ENCODE measurements at places on chromosomes 1 and 21. TPM values are rescaled to one million over a fixed set of nuclear protein-coding genes. Genes with fewer than 3 reads are reported as not detected.

The KRTAP19-1 gene
- total RNA-seq: not detected

DNA sequence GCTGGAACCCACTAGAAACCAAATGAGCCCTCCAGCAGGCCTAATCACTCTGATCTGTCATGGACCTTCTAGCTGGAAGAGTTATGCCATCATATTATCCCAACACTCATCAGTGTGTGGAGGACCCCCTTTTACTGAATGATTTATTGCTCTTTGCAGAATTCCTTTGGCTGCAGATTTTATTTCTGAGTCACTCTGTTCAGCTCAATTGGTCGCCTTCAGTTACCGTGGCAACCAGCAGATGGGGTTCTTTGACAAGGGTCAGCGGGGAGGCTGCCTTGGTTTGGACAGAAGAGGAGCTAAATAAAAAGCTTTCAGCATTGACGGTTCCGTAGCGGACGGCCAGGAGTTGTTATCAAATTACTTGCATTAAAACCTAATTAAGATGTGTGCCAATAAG is 220.1 kb downstream of the SDCCAG8 start:
- H3K4me1 ChIP-seq: no peaks in the 10 kb centered on the region
- no peak for DNase-seq
- no peaks in the 10 kb centered on the region for H3K36me3 ChIP-seq
- no peaks in the 10 kb centered on the region for H3K27me3 ChIP-seq
- H3K4me3 ChIP-seq: no peak overlapping the region

The HSPB7 gene
- 11.7 TPM for total RNA-seq

- peaks cover 5% of the 10 kb centered on the region for H3K4me1 ChIP-seq
- no peaks in the 10 kb centered on the region for H3K36me3 ChIP-seq
- H3K27ac ChIP-seq: no peak overlapping the region
- H3K4me3 ChIP-seq: no peak overlapping the region
- DNase-seq: no peak
- no peaks in the 10 kb centered on the region for H3K27me3 ChIP-seq
Measured at GRCh38 chr1:112465122-112465521, 43.6 kb upstream of the WNT2B start.

GRCh38 chr1:41529621-41530395 is 45.3 kb upstream of the EDN2 start:
- no peak overlapping the region for H3K27ac ChIP-seq
- H3K4me1 ChIP-seq: no peaks in the 10 kb centered on the region
- DNase-seq: no peak
- no peaks in the 10 kb centered on the region for H3K27me3 ChIP-seq
- H3K36me3 ChIP-seq: no peaks in the 10 kb centered on the region
- no peak overlapping the region for H3K4me3 ChIP-seq

The EPHA10 gene
- 55.3 TPM for total RNA-seq

DNA sequence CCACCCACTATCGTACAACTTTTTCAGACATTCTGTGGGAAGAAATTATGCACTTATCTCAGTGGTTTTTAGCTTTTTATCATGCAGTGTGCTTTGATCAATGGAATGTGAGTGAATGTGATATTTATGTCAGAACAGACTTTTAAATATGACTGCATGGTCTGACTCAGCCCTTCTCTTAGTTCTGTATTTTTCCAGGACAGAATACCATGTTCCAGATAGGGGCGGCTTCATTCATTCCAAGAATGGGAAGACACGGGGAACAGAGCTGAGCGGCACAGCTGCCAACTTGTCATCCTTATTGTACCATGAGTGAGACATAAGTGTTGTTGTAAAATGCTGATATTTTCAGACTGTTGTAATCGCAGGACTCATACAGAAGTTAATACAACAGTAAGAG is 214.6 kb upstream of the NCAM2 start:
- no peak overlapping the region for H3K27ac ChIP-seq
- no peak overlapping the region for H3K4me3 ChIP-seq
- no peak for DNase-seq
- H3K36me3 ChIP-seq: no peaks in the 10 kb centered on the region

The GPR161 gene
- 6.1 TPM for total RNA-seq

The IGSF9 gene
- 10.2 TPM for total RNA-seq

GRCh38 chr1:26155370-26156284 is 3.3 kb upstream of the FAM110D start:
- H3K27ac ChIP-seq: no peak overlapping the region
- H3K4me3 ChIP-seq: no peak overlapping the region
- DNase-seq: no peak
- H3K36me3 ChIP-seq: no peaks in the 10 kb centered on the region

GRCh38 chr21:34018185-34018584 is 55.2 kb upstream of the MRPS6 start:
- H3K27me3 ChIP-seq: no peaks in the 10 kb centered on the region
- H3K4me3 ChIP-seq: no peak overlapping the region
- no peak for DNase-seq
- H3K27ac ChIP-seq: no peak overlapping the region

GRCh38 chr21:38205940-38206339 is 50.9 kb upstream of the KCNJ15 start:
- no peaks in the 10 kb centered on the region for H3K4me1 ChIP-seq
- no peak for DNase-seq
- no peaks in the 10 kb centered on the region for H3K27me3 ChIP-seq
- H3K36me3 ChIP-seq: no peaks in the 10 kb centered on the region
- no peak overlapping the region for H3K27ac ChIP-seq
- no peak overlapping the region for H3K4me3 ChIP-seq

The CMPK1 gene
- 37.0 TPM for total RNA-seq

- no peaks in the 10 kb centered on the region for H3K4me1 ChIP-seq
- DNase-seq: no peak
Measured at GRCh38 chr21:42002421-42002958, 7.7 kb downstream of the ZBTB21 start.

GRCh38 chr1:221911714-221912113 is 169.8 kb upstream of the DUSP10 start:
- no peaks in the 10 kb centered on the region for H3K36me3 ChIP-seq
- H3K4me3 ChIP-seq: no peak overlapping the region
- no peak overlapping the region for H3K27ac ChIP-seq
- no peaks in the 10 kb centered on the region for H3K27me3 ChIP-seq

The OR2T33 gene
- total RNA-seq: 0.12 TPM

- H3K27ac ChIP-seq: no peak overlapping the region
- DNase-seq: no peak
- H3K4me3 ChIP-seq: no peak overlapping the region
Measured at GRCh38 chr1:78722521-78722920, 72.9 kb downstream of the IFI44 start.

GRCh38 chr1:44970317-44970716 is 16.1 kb downstream of the EIF2B3 start:
- no peak overlapping the region for H3K27ac ChIP-seq
- no peaks in the 10 kb centered on the region for H3K27me3 ChIP-seq
- no peak for DNase-seq
- H3K36me3 ChIP-seq: no peaks in the 10 kb centered on the region

DNA sequence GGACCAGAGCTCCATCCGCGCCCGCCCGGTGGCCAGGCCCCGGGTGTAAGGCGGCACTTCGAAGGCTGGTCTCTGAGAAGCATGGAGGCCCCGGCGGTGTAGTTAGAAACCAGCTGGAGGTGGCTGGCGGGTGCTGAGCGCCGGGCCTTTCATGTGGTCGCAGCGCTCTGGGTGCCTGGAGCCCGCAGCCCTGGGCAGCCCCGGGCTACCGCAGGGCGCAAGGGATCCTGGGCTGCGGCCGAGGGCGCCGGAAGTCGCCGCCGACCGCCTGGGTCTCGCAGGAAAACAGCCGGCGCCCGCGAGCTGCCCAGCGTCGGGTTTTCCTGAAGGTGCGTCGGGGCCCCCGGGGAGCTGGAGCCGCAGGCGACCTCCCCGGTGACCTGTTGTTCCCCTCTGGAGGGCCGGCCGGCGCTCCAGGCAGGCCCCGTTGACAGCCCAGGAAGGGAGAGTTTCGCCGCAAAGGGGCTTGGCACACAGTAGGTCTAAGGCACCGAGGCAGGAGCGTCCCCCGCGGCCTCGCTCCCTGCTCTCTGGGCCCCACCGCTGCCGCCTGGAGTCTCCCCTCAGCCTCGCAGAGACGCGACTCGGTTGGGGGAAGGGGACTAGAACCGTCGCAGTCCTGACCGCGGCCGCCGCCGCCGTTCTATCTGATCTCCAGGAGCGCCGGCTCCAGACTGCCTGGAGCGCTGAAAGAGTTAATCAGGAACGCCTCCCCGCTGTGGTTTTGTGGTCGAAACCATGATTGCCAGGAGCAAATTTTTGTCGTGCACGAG is 2.7 kb downstream of the GRHL3 start:
- peak overlapping the region; percentile 53 for H3K4me3 ChIP-seq
- no peaks in the 10 kb centered on the region for H3K36me3 ChIP-seq
- peak; percentile 56 for DNase-seq
- peak overlapping the region; percentile 66 for H3K27ac ChIP-seq
- no peaks in the 10 kb centered on the region for H3K27me3 ChIP-seq

- H3K27me3 ChIP-seq: no peaks in the 10 kb centered on the region
- peaks cover under 1% of the 10 kb centered on the region for H3K4me1 ChIP-seq
- no peak for DNase-seq
- H3K27ac ChIP-seq: no peak overlapping the region
Measured at GRCh38 chr21:31900121-31900895, 27.5 kb downstream of the HUNK start.

The PDPN gene
- 8.7 TPM for total RNA-seq

DNA sequence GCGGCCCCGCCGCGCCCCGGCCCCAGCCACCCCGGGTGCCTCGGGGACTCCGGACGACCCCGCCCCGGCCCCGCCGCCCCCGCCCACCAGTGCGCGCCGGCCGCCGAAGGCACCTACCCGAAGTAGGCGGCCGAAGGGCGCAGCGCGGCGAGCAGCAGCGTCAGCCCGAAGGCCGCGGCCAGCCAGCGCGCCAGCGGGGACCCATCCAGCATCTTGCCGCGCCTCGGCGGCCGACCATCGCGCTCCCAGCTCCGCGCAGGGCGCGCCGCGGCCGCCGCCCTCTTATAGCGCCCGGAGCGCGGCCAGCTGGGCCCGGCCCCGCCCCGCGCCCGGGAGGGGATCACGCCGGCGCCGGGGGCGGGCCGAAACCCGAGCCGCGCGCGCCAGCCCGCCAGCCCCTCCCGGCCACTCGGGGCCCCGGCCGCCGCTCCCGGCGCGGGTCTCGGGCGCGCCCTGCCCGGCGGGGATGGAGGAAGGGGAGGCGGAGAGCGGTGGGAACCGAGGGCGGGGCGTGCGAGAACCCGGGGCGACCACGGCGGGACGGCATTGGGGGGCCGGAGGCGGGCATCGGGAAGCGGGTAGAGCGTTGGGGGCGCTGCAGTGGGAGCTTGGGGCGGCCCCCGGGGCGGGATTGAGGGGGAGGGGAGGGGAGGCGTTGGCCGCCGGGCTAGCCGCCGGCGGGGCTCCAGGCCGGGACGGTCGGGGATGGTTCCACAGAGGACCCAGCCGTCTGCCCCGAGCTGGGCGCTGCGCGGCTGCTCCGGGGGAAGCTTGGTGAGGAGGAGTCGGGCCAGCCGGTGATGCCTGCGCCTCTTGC is at the start of gene WNT9A:
WNT9A (minus strand) TSS at position 257 of the 817 bp plus-strand sequence; CDS start at position 212, 45 bp downstream.
- no peaks in the 10 kb centered on the region for H3K27me3 ChIP-seq
- peak within 1 kb of the TSS; percentile 70 for H3K27ac ChIP-seq
- peak within 1 kb of the TSS; percentile 67 for H3K4me3 ChIP-seq
- H3K36me3 ChIP-seq: no peaks in the 10 kb centered on the region

GRCh38 chr1:80214888-80215540 is 1208.5 kb upstream of the ADGRL4 start:
- DNase-seq: no peak
- H3K4me1 ChIP-seq: no peaks in the 10 kb centered on the region
- H3K36me3 ChIP-seq: no peaks in the 10 kb centered on the region
- no peaks in the 10 kb centered on the region for H3K27me3 ChIP-seq
- H3K4me3 ChIP-seq: no peak overlapping the region

DNA sequence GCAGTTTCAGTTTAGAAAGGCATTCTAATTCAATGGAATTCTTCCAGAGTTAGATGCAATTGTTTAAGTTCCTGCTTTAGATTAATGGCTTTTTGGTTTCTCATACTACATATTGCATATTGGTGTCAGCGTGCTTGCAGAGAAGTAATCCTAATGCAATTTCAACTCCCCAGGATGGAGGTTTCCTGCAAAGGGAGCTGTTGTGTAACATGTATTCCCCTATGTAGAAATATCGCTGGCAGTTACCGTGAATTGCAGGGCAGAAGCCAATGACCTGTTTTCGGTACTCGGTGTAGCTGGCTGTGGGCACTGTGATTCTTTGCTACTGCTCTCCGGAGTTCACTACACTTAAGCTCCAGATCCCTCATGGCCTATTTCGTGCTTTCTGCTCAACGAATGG is 256.1 kb upstream of the PTBP2 start:
- no peak for DNase-seq
- no peaks in the 10 kb centered on the region for H3K36me3 ChIP-seq
- H3K27me3 ChIP-seq: no peaks in the 10 kb centered on the region
- no peak overlapping the region for H3K27ac ChIP-seq
- H3K4me3 ChIP-seq: no peak overlapping the region
- no peaks in the 10 kb centered on the region for H3K4me1 ChIP-seq
